ENCODE measurements at places on chromosomes 12 and 14. TPM values are rescaled to one million over a fixed set of nuclear protein-coding genes. Genes with fewer than 3 reads are reported as not detected.

DNA sequence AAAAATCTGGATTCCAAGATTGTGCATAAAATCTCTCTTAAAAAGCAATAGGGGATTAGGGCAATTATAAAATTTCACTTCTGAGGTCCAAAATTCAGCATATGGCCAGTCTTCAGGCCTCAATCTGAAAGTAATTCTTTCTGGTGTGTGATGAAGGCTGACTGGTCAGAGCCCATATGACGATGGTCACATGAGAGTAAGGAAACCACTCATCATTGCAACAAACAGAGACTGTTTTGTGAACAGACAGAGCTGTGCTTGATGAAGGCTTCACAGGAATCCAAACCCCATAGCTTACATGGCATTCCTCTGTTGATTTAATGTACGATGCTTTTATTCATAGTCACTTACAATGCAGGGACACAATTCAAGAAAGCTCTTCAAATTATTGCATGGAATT lies 238.1 kb downstream of the APAF1 start:
- H3K36me3 ChIP-seq: no peaks in the 10 kb centered on the region
- no peak for DNase-seq
- H3K4me1 ChIP-seq: no peaks in the 10 kb centered on the region
- no peaks in the 10 kb centered on the region for H3K27me3 ChIP-seq
- no peak overlapping the region for H3K27ac ChIP-seq

DNA sequence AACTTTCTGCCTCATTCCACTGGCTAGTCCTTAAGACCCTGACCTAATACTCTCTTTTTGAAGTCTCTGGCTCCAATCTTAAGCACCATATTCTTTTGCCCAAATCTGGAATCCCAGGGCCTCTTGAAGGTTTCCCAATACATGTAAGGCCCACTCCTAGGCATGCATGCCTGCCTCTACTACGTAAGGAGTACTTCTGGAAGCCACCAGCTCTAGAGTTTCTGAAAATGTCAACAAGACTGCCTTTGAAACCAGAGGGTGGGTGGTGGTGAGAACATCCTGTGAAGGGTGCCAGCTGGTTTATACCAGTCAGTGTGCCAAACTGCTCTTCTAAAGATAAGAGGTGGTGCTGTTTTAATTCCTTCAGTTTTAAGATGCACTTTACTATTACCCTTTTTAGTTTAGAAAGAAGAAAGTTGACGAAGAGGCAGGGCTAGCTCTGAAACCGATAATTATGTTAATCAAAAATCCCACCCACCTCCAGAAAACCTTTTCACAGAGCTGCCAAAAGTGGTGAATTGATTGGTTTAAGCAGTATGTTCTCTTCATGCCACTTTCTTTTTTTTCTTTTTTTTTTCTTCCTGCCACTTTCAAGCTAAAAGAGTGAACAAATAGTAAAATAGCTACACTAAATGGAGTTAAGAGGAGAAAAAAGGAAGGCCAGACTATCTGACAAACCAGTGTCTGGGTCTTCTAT lies 8.7 kb upstream of the WDR89 start:
- H3K4me3 ChIP-seq: peak overlapping the region; percentile 3
- H3K36me3 ChIP-seq: no peaks in the 10 kb centered on the region
- peak; percentile 76 for DNase-seq

GRCh38 chr14:102415671-102416070 lies 52.9 kb downstream of the TECPR2 start:
- no peak for DNase-seq
- no peaks in the 10 kb centered on the region for H3K4me1 ChIP-seq
- no peaks in the 10 kb centered on the region for H3K36me3 ChIP-seq
- H3K4me3 ChIP-seq: no peak overlapping the region
- no peak overlapping the region for H3K27ac ChIP-seq
- no peaks in the 10 kb centered on the region for H3K27me3 ChIP-seq

Gene CYP27B1
- 1.7 TPM for total RNA-seq

GRCh38 chr14:71119832-71120231 lies 212.6 kb downstream of the PCNX1 start:
- no peaks in the 10 kb centered on the region for H3K4me1 ChIP-seq
- no peak overlapping the region for H3K4me3 ChIP-seq
- no peak overlapping the region for H3K27ac ChIP-seq
- H3K27me3 ChIP-seq: no peaks in the 10 kb centered on the region
- no peaks in the 10 kb centered on the region for H3K36me3 ChIP-seq
- no peak for DNase-seq

DNA sequence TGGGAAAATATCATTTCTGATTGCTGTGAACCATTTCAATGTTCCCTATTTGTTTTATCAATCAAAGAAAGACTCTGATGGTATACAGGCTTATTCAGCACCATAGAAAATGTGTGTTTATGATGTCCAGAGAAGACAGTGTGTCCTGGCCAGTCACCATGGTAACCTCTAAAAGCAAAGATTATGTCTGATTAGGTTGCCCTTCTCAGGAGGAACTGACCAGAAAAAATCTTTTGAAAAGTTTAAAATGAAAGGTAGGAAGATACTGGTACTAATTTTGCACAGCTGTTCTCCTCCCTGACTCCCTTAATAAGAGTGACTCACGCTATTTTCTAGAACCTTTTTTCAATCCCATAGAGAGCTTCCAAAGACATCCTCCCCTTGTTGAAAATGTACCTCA lies 391.8 kb upstream of the DCN start:
- no peak for DNase-seq
- no peaks in the 10 kb centered on the region for H3K4me1 ChIP-seq
- no peak overlapping the region for H3K27ac ChIP-seq
- no peak overlapping the region for H3K4me3 ChIP-seq

DNA sequence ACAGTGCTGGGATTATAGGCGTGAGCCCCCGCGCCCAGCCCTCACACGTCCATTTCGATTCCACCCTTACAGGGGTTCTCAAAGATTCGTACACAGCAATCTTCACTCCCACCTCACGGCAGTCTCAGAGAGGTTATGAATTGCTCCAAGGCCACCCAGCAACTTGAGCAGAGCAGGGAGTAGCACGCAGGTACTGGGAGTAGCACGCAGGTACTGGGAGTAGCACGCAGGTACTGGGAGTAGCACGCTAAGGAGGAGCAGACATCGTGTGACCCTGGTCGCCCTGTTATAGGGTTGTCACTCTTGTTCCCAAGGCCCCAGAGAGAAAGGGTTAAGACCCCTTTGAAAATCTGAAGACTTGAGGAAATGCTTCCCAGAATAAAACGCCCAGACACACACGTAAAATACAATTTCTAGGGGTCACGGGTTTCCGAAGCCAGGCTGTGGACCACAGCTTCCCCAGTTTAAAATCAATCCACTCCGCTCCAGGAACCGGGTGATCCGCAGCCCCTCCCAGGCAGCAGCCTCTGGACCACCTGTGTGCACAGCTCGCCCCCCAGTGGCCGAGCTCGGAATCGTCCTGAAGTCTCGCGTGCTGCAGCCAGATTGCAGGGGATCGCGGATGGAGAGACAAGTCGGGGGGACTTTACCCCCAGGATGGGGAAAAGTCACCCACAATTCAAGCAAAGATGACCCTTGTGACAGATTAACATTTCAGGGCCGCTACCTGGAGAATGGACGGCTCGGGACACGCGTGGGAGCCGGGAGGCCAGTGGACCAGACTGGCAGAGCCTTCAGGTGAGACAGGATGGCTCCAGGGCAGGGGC lies 92.0 kb downstream of the SCARB1 start:
- H3K27ac ChIP-seq: no peak overlapping the region
- no peak overlapping the region for H3K4me3 ChIP-seq
- DNase-seq: peak; percentile 73
- H3K4me1 ChIP-seq: peaks cover 12% of the 10 kb centered on the region
- no peaks in the 10 kb centered on the region for H3K36me3 ChIP-seq

DNA sequence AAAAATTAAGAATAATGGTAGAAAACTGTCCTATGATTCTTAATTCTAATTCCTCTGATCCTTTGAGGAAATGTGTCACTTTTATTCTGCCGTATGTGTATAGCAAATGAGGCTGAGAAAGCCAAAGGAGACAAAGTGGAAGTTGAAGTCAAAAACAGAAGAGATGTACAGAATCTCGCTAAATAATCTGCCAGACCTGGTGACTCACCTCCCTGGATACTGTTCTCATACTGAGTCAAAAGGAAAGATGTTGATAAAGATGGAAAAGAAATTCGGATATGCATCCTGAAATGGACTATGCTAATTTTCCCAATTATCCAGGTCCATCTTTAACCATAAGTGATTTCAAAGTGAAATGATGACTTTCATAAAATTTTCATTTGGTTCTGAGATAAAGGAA lies 92.5 kb downstream of the DUSP6 start:
- DNase-seq: no peak
- no peaks in the 10 kb centered on the region for H3K36me3 ChIP-seq
- H3K4me3 ChIP-seq: no peak overlapping the region
- H3K27me3 ChIP-seq: no peaks in the 10 kb centered on the region
- H3K27ac ChIP-seq: no peak overlapping the region

DNA sequence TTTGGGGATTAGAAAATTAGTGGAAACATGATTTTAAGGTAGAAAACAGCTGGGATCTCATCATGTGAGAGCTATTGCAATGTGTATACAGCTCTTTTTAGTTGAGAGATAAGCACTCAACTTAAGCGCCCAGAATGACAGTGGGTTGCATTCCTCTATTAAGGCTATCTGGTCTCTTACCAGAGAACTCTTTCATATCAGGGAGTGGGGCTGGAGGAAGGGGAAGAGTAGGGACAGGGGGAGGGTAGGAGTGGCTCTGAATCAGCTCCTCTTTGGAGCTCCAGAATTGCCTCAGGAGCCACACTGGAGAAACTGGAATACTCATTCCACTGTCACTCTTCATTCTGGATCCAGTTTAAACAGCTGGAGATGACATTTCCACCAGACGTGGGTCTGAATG lies 9.2 kb upstream of the PLEKHG3 start:
- no peak for DNase-seq
- H3K36me3 ChIP-seq: no peaks in the 10 kb centered on the region
- H3K27me3 ChIP-seq: no peaks in the 10 kb centered on the region
- H3K27ac ChIP-seq: no peak overlapping the region

DNA sequence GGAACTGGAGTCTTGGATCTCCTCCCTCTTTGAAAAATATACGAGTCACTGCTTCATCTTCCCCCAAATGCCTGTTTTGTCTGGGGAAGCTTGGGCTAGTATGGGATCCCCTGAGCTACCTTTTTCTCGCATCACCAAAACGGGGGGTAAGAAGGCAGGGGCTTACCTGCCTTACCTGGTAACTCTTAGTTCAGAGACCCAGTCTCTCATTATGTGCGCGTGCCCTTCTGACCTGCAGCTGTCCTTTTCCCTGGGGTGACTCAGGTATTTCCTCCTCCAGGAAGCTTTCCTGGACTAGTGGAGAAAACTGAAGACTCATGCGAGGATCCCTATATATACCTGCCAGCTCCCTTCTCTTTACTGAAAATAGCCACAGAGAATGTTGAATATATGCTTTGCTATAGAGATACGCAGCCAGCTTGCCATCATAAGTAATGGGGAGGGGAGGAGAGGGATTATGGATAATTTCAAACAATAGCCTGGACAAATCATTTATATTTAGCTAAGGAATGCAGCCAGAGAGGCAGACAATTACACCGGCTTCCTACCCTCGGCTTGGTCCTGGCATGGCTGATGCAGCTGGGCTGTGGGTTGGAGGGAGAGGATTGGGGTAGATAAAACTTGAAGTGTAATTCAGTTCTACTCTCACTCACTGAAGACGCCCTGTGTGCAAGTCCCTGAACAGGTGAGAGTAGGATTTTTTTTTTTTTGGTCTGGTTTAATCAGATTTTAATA lies 1.1 kb downstream of the TSPAN9 start:
- no peak for DNase-seq
- H3K27ac ChIP-seq: no peak overlapping the region
- no peaks in the 10 kb centered on the region for H3K4me1 ChIP-seq

- no peaks in the 10 kb centered on the region for H3K36me3 ChIP-seq
- H3K4me1 ChIP-seq: peaks cover 20% of the 10 kb centered on the region
- no peaks in the 10 kb centered on the region for H3K27me3 ChIP-seq
- H3K4me3 ChIP-seq: no peak overlapping the region
- H3K27ac ChIP-seq: no peak overlapping the region
- DNase-seq: no peak
These were observed 36.3 kb upstream of the CDK17 start for GRCh38 chr12:96436366-96437170.

DNA sequence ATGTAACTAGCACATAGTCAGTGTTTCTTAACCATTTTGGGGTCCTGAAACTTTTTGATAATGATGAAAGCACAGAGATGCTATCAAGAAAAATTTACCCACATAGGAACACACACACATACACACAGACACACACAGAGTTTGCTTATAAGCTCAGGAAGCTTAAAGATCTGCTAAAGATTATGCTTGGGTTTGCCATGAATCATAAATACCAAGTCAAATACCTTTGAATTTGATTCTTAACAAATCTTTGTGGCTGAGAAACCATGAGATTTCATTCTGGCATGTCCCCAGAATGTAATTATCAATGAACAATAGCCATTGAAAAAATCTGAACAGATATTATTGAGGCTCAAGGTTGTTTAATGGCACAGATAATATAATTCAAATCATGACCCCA lies 89.2 kb downstream of the NTS start:
- H3K36me3 ChIP-seq: no peaks in the 10 kb centered on the region
- no peak for DNase-seq
- H3K27ac ChIP-seq: no peak overlapping the region
- H3K4me3 ChIP-seq: no peak overlapping the region

- H3K4me1 ChIP-seq: no peaks in the 10 kb centered on the region
- no peak overlapping the region for H3K27ac ChIP-seq
- no peak overlapping the region for H3K4me3 ChIP-seq
These were observed 15.3 kb downstream of the PPP1R13B start for GRCh38 chr14:103832046-103832445.

Gene NANOG
- total RNA-seq: not detected

GRCh38 chr12:132400011-132400641 lies 70.7 kb upstream of the GALNT9 start:
- no peaks in the 10 kb centered on the region for H3K36me3 ChIP-seq
- no peak overlapping the region for H3K27ac ChIP-seq
- no peaks in the 10 kb centered on the region for H3K4me1 ChIP-seq
- DNase-seq: no peak
- no peaks in the 10 kb centered on the region for H3K27me3 ChIP-seq

Gene NXPH4
- total RNA-seq: not detected

DNA sequence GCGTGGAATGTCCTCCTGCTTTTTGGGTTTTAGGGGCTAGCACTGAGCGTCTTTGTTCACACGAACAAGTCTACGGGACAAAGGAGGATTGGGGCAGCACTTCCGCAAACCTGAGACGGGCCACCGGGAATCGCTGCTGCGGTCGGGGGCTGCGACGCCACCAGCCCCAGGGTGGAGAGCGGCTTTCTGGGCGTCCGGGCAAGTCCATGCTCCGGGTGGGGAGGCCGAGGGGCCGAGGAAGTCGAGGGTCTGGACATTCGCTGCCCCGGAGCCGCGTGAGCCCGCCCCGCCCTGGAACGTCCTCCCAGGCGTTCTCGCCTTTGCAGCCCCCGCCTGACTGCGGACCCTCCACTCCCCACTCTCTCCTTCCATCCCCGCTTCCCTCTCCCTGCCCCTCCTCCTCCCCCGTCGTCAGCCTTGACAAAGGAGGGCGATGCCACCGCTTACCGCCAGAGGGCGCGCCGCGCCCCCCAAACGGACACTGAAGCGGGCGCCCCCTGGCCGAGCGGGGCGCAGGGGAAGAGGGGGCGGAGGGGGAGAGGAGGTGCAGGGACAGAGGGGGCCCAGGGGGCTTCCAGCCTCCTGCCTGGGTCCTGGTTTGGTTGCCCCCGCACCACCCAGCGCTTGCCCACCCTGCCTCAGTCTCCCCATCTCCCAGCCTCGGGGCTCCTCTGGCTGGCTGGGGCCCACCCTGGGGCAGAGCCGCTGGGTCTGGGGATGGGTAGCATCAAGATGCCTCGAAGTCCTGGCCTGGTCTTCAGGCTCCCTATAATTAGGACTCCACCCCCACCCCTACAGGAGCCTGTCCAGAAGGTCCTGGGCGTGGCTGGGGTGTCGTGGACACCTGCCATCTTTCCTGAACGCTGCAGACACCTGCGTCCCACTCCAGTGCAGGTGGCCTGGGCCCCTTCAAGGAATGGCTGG lies 39.1 kb upstream of the INF2 start:
- peak; percentile 40 for DNase-seq
- peak overlapping the region; percentile 51 for H3K4me3 ChIP-seq
- peaks cover 9% of the 10 kb centered on the region for H3K4me1 ChIP-seq
- no peak overlapping the region for H3K27ac ChIP-seq
- H3K27me3 ChIP-seq: no peaks in the 10 kb centered on the region
